ENCODE measurements at places on chromosomes 6 and 20. TPM values are rescaled to one million over a fixed set of nuclear protein-coding genes. Genes with fewer than 3 reads are reported as not detected.

GPR63 gene
- total RNA-seq = 0.06 TPM

HNF4A gene
- 255 TPM for total RNA-seq

MUC21 gene
- total RNA-seq = not detected

GHRH gene
- total RNA-seq = not detected

POM121L2 gene
- not detected for total RNA-seq

SEL1L2 gene
- not detected for total RNA-seq
